ENCODE measurements at places on chromosomes 3 and 15. TPM values are rescaled to one million over a fixed set of nuclear protein-coding genes. Genes with fewer than 3 reads are reported as not detected.
A peak's percentile ranks its signal among the peaks of the same experiment; 100 is the strongest.

GRCh38 chr3:125644036-125645005, 49.0 kb upstream of the OSBPL11 start:
- H3K27me3 ChIP-seq = no peaks in the 10 kb centered on the region
- H3K27ac ChIP-seq = no peak overlapping the region
- H3K4me3 ChIP-seq = no peak overlapping the region
- H3K4me1 ChIP-seq = no peaks in the 10 kb centered on the region

DNA sequence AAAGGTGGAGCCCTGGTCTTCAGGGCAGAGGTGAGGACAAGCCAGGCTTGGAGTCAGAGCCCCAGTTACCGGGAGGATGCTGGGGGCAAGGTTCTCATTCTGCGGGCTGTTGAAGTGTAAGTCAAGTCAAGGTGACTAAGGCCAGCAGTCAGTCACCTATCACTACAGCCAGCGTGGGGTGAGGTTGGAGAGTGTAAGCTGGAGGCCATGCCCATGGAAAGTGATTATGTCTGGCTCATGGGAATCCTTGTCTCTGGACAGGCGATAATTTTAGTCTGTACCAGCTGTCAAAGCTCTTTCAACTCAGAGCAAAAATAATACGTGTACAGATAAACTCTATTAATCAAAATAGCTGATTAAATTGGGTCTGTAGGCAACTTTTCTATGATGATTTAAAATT, 143.1 kb downstream of the NR2F2 start:
- H3K27me3 ChIP-seq = no peaks in the 10 kb centered on the region
- no peak overlapping the region for H3K27ac ChIP-seq
- no peaks in the 10 kb centered on the region for H3K36me3 ChIP-seq
- no peaks in the 10 kb centered on the region for H3K4me1 ChIP-seq

- H3K27me3 ChIP-seq = no peaks in the 10 kb centered on the region
- H3K36me3 ChIP-seq = no peaks in the 10 kb centered on the region
- no peak overlapping the region for H3K4me3 ChIP-seq
- no peak for DNase-seq
- no peak overlapping the region for H3K27ac ChIP-seq
These were observed 613.5 kb downstream of the EDEM1 start for GRCh38 chr3:5800965-5801364.

DNA sequence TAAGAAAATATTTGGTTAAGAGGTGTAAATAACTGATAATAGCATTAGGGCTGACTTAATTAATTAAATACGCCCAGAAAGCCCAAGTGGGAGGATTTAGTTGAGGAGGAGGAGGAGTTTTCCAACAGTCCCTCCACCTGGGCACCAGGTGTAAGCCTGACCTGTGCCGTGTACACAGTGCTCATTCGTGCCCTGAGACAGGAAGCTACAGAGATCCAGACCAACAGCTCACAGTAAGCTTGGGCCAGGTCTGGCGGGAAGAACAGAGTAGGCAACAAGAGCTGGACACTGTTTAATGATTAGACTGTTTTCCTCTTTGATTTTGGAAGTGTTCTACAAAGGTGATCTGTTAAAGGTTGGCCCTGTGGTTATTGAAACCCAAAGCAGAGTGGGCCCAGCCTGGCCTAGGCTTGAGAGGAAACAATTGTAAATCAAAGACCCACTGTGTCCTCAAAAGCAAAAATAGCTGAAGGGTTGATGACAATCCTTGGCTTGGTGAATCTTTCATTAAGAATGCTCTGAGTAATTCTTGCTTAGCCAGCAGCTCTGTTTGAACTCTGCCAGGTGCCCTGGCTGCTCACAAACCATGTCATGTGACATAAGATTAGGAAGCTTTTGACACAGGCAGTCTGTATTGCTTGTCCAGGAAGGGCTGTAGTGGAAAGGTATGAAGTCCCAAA, 13.8 kb downstream of the SQOR start:
- DNase-seq = peak; percentile 13
- no peak overlapping the region for H3K27ac ChIP-seq

The SLC22A14 gene
- polyA plus RNA-seq = 0.21 TPM

All from thymus (tissue), 14 donors.